ENCODE measurements at places on chromosomes 5 and 9.

- DNase-seq: no peak
Observed at GRCh38 chr9:86545090-86545489, 190.9 kb upstream of the TUT7 start.

DNA sequence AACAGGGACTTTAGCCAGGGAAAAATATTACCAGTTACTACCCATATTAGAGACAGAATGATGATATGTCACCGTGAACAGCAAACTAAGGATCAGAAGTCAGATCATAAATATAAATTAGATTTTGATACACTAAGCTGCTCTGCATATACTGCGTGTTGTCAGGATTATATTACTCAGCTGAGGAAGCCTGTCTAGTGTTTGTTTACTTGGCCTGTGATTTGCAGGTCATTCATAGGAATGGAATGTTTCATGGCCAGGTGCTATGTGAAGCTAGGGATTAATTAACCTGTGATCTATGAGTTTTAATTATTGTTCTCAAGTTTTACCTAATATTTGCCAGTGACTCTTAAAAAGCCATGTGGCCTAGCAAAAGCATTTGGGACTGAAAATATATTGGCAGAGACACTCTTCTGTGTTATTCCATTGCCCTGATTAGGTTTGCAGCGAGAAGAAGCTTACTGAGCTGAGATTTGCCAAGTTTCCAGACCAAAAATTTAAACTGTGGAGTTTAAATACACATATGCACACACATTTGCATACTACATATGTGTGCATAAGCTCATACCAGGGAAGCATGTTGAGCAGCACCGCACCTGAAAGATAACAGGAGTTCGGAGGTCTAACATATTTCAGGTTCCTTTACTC lies 496.3 kb upstream of the GRIA1 start:
- DNase-seq: no peak

DNA sequence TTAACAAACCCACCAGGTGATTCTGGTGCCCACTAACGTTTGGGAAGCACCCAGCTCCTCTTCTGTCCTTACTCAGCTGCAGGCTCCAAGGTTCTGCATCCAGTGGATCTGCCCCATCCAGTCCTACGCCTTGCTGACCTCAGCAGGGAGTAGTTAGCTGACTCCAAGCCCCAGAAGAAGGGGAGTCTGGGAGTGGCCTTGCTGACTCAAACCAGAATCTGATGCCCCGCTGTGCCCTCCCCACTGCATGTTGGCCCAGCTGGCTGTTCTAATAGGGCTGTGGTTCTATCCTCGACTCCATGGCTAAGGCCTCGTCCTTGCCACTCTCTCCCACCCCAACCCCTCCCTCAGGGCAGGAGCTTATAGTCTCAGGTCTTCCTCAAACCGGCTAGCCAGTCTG lies 136.3 kb downstream of the TTLL11 start:
- DNase-seq: no peak

- no peak for DNase-seq
Observed at GRCh38 chr5:82205005-82205404, 73.1 kb downstream of the RPS23 start.

DNA sequence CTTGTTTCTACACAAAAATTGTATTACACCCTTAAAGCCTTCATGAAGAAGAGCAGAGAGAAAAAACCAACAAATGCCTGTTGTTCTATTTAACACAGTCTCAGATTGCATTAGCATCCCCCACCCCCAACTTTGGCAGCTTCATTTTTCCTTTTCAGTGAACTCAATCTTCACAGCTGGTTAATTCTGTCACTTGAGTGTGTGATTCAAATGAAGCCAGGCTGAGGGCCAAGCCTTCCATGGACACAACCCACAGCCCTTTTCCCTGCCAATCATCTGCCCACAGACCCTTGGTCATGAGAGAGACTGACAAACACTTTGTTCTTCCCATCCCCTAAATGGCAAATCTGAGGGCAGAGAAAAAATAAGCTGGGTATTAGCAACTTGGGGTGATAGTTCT lies 217.5 kb upstream of the NMUR2 start:
- no peak for DNase-seq

DNA sequence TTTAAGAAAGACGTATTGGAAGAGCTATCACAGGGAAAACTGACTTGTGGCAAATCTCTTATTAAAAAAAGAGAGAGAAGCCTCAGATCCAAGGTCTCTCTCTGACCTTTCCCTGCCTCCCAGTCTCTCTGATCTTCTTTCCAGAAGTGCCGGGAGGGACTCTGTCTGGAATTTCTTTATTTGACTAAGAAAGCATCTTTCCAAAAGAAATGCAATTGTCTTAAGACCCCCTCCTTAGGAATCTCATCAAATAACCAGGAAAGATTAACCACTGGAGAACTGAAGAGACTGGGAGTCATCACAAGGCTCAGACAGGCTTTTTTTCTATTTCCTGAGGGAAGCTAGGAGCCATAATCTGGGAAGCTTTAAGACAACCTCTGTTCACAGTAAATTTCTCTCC lies 4.6 kb downstream of the C1QTNF3 start:
- no peak for DNase-seq

DNA sequence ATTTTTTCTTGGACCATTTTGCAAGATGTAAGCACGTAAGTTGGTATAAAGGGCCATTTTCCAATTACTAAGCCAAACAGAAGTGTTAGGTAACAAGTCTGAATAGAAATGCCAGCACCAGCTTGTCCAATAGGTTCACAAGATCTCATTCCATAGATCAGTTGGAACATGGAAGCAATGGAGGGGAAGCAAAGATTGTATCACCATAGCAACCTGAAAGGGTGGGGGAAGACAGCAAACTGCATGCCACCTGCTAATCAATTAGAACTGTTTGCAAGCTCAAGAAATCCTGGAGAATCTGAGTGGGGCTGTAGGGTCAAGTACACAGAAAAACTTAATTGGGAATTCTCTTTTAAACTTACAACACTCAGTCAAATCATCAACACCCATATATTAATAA lies 264.9 kb upstream of the EFNA5 start:
- DNase-seq: no peak

GRCh38 chr9:98842510-98842909 lies 35.0 kb downstream of the GALNT12 start:
- no peak for DNase-seq

DNA sequence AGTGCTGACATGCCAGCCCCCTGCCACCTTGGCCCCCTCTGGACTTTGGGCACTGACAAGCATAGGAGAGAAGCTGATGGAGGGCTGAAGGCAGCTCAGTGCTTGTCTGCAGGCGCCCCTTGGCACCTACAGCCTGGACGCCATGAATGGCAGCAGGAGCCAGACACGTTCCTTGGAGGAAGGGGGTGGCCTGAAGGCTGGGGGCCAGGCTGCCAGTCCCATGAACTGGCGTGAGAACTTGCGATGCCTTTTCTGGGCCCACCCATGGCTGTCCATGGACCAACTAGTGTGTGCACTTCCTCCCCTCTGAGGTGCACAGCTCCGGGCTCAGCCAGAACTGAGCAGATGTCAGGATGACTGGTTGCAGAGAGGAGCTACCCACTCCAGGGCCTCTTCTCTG lies 99.0 kb upstream of the RANBP6 start:
- no peak for DNase-seq

DNA sequence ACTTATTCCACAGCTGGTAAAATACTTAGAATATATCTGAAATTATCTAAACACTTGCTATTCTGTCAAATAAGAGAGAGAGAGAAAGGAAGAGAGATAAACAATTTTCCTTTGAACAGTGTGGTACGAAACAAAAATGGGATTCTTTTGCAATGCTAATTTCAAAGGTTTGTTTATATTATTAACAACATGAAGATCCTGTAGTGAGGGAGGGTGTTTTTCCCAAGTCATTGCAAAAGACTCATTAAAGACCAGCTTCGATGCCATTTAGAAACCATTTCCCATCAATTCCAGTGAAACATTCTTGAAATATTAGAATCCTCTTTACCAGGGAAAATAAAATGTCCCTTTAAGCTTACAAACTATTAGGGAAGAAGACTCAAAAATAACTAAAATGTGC lies 505.4 kb downstream of the SEMA5A start:
- no peak for DNase-seq

DNA sequence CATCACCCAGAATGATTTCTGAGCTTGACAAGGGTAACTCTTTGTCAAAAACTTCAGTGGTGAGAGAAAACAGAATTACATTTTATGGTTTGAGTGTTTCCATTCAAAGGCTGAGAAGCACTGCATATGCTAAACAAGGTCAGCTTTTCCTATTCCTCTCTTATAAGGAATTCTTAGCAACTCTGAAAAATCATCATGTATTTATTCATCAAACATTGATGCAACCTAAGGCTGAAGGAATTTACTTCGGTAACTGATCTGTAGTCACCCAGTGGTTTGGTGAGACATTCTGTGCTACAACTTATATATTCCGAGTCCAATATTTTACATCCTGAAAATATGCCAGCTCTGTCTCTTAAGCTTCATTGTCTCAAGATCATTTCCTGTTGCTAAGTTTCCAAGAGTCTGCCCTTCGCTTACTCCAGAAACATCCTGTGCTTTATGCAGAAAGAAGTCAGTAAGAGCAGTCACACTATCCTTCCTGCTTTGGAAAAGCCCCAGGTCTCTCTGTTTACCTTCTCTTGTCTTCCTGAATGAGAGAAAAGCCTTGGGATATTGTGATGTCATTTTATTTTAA lies 176.6 kb upstream of the TBCA start:
- no peak for DNase-seq

DNA sequence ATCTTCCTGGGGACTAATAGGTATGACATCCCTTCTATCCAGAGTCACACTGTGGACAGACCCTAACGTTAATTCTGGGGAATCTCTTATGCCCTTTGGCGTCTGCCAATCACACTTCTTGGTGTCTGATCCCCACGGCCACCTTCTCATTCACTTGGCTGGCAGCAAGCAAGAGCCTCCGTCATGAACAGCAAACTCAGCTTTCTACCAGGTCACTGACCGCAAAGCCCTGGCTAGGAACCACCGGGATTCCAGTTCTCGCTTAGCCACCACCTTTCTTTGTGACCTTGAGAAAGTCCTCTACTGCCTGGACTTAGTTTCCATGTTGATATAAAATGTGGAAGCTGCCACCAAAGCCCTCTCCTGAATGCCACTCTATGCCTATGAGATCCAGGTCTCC lies 67.7 kb upstream of the FCN1 start:
- no peak for DNase-seq

- DNase-seq: no peak
Observed at GRCh38 chr5:80206282-80206681, 49.6 kb downstream of the SERINC5 start.

- no peak for DNase-seq
Observed at GRCh38 chr5:9512457-9512856, 33.4 kb downstream of the SEMA5A start.

GRCh38 chr5:86797677-86798076 lies 179.9 kb downstream of the COX7C start:
- no peak for DNase-seq

DNA sequence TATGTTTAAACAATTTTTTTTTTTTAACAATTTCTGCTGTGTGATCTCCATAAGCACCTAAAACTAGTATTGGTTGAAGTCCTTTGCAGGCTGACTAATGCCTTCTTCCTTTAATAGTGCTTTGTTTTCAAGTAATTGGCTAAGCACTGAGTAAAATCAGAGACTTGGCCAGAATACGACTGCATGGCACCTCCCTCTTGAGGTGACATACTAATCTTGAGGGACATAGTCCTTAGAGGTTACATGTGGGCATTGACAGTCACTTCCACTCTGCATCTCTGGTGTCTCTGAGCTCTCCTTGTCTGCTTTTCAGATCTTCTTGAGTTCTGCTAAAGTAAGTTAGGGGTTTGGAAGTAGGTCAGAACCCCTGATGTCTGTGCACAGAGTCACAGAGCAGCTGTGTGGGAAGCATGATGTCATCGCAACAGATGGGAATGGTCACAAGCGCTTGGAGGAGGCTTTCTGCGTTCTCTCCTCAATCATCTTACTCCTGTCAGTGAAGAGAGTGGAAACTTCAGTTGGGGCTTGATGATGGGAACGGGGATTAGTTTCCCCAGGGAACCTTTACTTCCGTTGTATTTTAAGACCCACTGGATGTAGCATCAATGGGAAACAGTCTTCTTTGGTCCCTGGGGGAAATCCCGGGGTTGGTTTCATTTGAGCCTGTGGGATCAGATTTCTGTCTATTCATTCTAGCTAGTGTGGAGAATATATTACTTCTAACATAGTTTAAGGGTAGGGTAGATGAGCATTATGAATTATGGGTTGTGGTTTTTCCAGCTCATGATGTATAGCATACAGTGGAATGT lies 136.9 kb downstream of the ARHGAP26 start:
- no peak for DNase-seq

- DNase-seq: peak; percentile 12
Observed at GRCh38 chr5:56814361-56814962, 887 bp upstream of the MAP3K1 start.

GRCh38 chr5:137022043-137022442 lies 477.1 kb downstream of the SPOCK1 start:
- no peak for DNase-seq

- no peak for DNase-seq
Observed at GRCh38 chr5:549229-549628, 25.0 kb upstream of the SLC9A3 start.

Data from HEK293T (cell line).